Esophagus squamous epithelium (tissue), 5 donors: ENCODE measurements at places on chromosomes 16 and 17.

DNA sequence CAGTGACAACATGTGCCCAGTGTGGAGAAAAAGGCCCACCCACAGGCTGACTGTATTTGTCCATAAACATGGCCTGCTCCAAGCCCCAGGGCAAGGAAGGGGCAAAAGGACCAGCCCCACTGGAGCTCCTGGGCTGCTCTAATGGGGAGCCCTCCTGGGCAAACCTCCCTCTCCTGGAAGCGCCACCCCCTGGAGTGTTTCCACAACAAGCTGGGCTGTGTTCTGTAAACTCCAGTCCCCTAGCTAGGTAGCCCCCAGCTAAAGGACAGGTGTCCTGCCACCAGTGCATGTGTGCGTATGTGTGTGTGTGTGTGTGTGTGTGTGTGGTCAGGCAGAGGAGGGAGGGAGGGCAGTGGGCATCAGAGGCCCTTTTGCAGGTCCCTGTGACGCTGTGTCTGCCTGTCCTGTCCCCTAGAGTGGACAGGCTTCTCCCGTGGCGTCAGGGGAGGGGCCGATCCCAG is 11.3 kb upstream of the STAC2 start:
- DNase-seq, result no peak

GRCh38 chr17:19551165-19551564 is 17.5 kb downstream of the SLC47A1 start:
- no peak for DNase-seq

- DNase-seq, result no peak
Observed at GRCh38 chr16:1887711-1888354, 15.9 kb upstream of the MEIOB start.

GRCh38 chr17:29369831-29370735 is 20.1 kb upstream of the TAOK1 start:
- no peak for DNase-seq

DNA sequence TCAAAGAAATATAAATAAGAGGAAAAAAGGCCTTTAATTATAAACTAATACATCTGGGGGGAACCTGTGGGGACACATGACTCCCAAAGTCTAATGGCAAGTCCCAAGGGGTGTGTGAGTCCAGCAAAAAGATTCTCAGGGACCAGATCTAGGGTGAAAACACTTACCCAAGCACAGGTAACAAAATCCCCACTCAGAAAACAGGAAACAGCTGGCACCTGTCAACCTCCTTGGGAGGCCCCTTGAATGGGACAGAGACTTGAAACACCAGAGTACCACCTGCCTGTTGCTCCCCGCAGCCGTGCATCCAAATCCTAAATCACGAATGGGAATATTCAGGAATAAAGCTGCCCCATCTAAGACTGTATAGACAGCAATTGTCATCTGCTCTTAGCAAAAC is 461.2 kb upstream of the CDH5 start:
- DNase-seq, result no peak

DNA sequence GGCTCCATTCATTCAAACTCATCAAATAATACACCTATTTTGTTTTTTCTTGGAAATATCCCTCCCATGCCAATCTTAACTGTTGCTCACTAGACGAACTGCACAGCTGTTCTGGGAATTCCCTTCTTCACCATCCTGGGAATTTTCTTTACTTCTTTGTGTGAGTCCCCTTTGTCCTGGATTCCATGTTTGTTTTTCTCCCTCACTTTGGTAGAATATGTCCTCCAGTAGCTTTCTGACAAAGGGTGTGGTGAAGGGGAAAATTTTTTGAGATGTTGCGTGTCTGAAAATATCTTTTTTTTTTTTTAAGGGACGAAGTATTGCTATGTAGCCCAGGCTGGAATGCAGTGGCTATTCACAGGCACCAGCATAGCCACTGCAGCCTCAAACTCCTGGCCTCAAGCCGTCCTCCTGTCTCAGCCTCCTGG is 17.2 kb upstream of the UTP6 start:
- no peak for DNase-seq

DNA sequence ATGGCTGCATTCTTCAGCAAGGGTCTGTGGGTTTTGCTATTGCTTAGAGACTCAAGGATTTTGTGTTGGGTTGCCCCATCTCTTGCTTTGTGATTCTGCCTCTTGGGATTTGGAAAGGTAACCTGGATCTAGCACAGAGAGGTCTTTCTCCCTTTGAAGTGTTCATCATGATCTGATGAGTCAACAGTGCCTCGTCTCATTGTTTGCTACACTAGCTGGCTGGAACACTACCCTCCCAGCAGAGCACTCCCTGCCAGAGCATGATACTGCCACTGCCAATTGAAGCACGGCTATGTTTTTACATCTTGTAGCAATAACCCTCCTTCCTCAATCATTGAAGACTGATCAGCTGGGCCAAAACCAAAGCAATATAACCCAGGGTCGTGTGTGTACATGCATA is 361.0 kb downstream of the CDH13 start:
- no peak for DNase-seq

DNA sequence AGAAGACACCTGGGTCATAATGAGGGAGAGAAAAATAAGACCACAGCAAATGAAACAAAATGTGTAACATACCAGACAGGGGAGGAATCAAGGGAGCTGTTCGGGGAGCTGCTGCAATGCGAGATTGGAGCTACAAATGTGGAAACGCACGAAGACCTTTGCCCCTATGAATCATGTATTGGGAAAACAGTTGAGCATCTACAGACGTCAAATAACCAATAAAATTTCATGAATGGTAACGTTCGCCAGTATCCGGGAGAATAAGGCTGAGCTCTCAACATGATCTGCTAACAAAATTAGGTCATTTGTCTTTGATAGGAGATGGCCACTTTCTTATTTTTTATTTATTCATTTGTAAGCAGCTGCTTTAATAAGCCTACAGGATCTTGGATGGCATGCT is 486.2 kb upstream of the RBFOX1 start:
- DNase-seq, result no peak

DNA sequence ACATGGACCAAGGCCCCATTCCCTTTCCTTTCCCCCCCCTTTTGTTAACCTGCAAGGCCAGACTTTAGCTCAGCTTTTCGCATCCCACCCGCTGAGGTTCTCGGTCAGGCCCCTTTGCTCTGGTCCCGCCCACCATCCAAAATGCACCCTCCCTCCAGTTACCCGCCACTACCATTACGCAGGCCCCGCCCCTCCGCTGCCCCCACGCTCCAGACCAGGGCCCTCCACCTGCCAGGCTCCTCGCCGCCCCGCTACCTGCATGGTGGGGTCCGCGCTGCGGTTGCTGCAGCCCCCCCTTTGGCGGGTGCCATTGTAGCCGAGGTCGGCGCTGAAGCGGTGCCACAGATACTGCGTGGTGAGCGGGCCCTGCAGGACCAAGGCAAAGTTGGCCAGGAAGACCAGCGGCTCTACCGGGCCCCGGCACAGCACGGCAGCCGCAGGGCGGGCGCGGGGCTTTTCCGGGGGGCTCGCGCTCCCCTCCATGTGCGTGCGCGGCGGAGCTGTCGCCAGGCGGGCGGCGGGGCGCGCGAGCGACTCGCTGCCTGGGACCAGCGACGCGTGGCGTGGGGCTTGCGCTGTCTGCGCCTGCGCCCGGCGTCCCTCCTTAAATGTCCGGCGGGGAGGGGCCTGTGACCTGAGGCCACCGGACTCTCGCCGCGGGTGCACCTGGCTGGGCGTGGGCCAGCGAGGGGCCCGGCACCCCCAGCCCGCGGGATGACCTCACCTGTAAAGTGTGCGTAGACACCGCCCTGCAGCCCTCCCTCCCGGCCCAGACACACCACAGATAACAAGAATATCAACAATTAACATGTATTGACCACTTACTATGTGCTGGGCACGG is at the start of gene SLC46A1:
TSS of gene SLC46A1 (minus strand) at position 581 of the 841 bp plus-strand sequence. CDS start at position 483, 98 bp downstream.
- no peak for DNase-seq

GRCh38 chr17:3879186-3879585 is 13.7 kb downstream of the CAMKK1 start:
- no peak for DNase-seq

DNA sequence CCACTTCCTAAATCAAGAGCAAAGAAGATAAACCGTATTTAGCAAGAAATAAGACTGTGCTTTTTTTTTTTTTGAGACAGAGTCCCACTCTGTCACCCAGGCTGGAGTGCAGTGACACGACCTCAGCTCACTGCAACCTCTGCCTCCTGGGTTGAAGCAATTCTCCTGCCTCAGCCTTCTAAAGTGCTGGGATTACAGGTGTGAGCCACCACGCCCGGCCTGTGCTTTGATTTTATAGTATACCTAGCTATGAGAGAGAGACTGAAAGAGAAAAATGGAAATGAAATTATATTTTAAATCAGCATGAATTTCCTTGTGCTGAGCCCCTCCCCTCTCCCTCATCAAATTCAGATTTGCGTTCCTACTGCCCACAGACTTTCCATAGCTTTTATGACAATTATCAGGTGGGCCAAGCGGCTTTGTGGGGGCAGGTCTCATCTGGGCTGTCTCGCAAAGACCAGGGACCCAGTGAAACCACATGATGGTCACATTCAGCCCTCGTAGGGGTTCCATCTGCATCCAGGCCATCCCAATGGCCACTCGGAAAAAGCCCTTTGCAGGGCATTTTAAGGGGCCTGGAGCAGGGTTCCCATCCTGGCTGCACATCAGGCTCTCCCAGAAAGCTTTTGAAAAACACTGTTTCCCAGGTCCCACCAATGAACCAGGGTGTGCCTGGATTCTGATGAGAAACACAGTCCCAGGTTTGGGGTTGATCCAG is 8.5 kb downstream of the CACNG1 start:
- no peak for DNase-seq

GRCh38 chr16:57574646-57575467 is 32.4 kb downstream of the ADGRG5 start:
- no peak for DNase-seq

DNA sequence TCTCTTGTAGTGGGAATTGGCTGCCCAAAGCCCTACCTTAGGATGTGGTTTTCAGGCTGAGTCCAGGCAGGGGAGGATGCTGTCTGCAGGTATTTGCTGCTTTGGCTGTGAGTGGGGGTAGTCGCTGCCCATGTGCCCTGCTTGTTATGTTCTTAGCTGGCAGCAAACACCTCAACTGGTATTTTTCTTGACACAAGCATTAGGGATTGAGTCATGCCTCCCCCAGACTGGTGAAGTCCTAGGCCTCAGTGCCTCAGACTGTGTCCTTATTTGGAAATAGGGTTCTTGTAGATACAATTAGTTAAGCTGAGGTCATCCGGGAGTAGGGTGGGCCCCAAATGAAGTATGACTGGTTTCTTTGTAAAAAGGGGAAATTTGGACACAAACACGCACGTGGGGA is 808.3 kb upstream of the EEF2KMT start:
- DNase-seq, result no peak

DNA sequence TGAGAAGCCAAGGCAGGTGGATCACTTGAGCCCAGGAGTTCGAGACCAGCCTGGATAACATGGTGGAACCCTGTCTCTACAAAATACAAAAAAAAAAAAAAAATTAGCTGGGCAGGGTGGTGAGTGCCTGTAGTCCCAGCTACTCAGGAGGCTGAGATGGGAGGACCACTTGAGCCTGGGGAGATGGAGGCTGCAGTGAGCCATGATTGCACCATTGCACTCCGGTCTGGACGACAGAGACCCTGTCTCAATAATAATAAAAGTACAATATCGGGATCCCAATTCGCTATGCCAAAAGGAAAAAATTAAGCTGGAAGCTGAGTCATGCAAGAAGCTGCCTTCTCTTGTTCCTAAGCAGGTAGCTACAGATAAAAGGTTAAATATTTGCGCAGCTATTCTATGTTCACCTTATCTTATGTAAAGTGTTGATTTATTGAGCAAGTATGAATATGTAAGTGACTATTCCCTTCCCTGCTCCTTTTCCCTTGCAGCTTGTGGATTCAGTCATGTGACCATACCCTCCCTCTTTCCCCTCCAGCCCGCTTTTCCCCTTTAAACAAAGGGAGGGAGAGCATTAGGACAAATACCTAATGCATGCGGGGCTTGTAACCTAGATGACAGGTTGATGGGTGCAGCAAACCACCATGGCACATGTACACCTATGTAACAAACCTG is 112.0 kb downstream of the LITAF start:
- DNase-seq, result no peak

DNA sequence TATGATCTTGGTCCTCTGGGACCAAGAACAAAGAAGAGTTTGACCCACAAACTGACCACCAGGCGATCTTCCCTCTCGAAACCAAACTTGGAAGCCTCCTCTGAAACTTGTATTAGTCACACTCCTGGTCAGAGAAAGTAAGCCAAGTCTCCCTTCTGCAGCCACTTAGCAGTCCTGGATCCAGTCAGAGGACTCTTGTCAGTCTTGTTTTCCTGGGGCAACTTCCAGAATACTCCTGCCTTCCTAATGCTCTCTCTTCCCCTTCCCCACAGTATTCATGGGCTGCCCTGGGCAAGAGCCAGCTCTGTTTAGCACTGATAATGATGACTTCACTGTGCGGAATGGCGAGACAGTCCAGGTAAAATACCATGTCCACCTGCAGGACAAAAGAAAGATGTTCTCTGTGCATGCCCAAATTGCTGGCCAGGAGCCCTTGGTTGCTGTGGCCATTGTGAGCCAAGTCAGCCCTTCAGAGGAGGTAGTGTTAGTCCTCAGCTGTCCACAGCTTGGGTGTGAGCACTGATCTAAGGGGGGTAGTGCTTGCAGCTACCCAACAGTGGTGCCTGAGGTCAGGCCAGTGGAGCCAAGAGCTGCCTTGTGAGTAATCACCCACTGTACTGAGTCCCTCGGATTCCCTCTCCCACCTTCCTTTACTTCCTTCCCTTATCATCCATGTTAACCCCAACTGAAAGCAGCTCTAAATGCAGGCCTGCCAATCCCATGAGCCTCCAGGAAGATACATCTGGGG is 31.2 kb downstream of the CDH3 start:
- DNase-seq, result no peak

- DNase-seq, result no peak
Observed at GRCh38 chr17:68581863-68582645, 19.1 kb downstream of the FAM20A start.

- no peak for DNase-seq
Observed at GRCh38 chr17:35786941-35787432, 8.5 kb downstream of the MMP28 start.

GRCh38 chr17:16439811-16440351 is 24.5 kb downstream of the TRPV2 start:
- no peak for DNase-seq

- DNase-seq, result no peak
Observed at GRCh38 chr16:5002699-5003143, 31.0 kb downstream of the NAGPA start.

DNA sequence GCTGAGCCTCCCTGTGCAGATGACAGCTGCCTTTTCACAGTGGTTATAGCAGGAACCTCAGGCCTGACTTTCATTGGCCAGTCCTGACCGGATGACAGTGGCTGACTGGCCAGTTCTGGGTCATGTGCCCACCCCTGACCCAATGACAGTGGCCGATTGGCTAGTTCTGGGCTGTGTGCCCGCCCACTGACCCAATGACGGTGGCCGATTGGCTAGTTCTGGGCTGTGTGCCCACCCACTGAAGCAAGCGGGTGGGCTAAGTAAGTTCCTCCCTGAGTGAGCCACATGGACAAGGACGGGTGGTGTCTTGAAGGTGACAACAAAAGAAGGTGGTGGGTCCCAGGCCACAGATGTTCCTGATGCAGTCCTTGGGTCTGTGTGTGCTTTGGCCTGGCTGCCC is 9.5 kb downstream of the DEF8 start:
- no peak for DNase-seq

GRCh38 chr17:29162082-29162908 is 17.9 kb downstream of the MYO18A start:
- no peak for DNase-seq
